ENCODE measurements at places on chromosomes 4 and X.

GRCh38 chr4:173170182-173170778, 1.7 kb downstream of the GALNT7 start:
- no peak for DNase-seq

- peak; percentile 31 for DNase-seq
Observed at GRCh38 chr4:81352446-81352835, 119.3 kb downstream of the RASGEF1B start.

DNA sequence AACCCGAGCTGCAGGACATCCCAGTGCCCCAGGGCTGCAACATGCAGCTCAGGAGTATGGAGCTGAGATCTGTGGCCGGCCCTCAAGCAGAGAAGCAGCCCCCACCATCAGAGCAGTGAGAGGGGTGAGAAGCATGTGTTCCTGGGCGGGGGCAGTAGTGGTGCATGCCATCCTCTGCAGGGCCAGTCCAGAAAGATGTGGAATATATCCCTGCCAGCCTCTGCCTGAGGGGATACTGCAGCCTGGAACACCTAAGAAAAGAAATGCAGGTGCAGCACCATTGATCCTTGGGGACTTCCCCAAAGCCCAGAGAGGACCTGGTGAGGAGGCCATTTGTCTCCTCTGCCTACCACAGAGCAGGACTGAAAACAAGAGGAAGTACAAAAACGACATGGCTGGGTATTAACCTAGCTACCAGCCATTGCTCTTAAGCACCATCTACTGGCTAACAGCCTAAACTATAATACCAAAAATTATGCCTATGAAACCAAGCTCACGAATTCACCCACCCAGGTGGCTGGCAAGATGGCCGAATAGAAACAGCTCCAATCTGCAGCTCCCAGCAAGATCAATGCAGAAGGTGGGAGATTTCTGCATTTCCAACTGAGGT, 158.8 kb downstream of the ADGRA3 start:
- peak; percentile 12 for DNase-seq

DNA sequence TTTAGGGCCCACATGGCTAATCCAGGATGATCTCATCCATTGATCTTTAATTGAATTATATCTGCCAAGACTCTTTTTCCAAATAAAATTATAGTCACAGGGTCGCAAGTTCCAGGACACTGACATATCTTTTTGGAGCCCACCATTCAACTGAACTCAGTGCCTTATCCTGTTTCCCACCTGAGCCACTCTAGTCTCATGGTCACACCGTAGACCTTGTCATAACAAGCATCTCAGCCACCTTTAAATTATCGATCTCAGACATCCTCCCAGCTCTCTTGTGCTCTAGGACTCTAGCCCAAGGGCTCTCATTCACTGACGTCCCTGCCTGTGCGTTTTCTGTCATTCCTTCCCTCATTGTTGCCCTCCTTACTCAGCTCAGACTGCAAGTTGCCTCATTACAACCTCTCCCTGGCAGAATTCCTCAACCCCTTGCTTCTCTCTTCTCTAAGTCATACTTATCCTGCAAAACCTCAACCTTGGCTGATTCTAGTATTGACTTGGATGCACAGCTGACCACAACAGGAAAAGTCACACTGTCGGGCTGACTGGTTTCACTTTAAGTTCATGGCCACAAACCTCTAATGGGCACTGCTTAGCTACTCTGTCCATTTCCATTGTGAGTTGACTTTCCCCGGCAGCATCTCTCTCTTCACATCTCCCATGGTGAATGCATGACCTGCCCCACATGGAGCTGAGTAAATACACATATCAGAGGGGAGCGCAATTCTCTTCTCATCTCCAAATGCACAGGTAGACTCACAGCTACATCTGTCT, 91.0 kb upstream of the TRIM2 start:
- no peak for DNase-seq

- no peak for DNase-seq
Observed at GRCh38 chr4:139920486-139921002, 233.4 kb downstream of the MAML3 start.

GRCh38 chr4:184548316-184548647, 73.9 kb upstream of the IRF2 start:
- DNase-seq, result no peak

- DNase-seq, result no peak
Observed at GRCh38 chrX:7088968-7089615, 58.4 kb upstream of the STS start.

- DNase-seq, result no peak
Observed at GRCh38 chr4:80045786-80046185, 27.2 kb downstream of the ANTXR2 start.

- no peak for DNase-seq
Observed at GRCh38 chr4:138751309-138751708, 264.3 kb upstream of the NOCT start.

DNA sequence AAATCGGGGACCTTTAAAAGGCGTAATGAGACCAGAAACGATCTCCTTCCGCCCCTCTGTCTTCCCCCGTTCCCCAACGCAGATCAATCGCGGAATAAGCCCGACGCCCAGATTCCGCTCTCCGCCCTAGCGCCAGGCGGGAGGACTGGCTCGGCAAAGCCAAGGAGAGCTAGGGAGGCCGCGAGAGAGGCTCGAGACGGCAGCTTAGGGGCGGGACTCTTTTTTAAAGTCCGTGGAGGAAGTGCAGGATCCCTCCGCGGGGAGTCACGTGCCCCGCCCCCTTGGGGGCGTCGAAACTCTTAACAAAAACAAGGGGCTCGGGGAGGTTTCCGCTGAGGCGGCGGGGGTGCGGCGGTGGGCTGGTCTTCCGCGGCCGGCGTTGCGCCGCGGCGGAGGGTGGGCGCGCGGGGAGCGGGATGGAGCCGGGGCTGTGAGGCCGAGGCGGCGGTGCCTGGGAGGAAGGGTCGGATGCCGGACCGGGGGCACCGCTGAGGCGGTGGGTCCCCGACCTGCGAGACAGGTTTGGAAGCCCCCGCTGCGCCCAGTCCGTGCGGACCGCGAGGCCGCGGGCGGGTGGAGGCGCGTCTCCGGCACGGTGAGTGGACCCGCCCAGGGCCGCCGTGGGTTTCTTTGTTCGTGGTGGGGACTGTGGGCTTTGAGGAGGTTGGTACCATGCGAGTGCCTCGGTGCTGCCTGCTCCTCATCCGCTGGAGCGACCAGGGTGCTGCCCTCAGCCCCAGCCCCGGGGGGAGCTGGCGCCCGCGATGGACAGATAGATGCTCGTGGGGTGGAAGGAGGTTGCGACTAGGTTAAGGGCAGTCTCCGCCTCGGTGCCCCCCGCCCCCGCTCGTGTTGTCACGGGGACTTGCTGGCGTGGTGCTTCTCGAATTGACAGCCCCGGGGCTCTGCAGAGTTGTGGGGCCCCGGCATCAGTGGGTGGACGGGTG, at the start of gene CCNG2:
CCNG2 (plus strand) TSS at position 296 of the 947 bp plus-strand sequence. CDS start 1,326 bp downstream, outside the sequence.
- DNase-seq, result peak; percentile 73

DNA sequence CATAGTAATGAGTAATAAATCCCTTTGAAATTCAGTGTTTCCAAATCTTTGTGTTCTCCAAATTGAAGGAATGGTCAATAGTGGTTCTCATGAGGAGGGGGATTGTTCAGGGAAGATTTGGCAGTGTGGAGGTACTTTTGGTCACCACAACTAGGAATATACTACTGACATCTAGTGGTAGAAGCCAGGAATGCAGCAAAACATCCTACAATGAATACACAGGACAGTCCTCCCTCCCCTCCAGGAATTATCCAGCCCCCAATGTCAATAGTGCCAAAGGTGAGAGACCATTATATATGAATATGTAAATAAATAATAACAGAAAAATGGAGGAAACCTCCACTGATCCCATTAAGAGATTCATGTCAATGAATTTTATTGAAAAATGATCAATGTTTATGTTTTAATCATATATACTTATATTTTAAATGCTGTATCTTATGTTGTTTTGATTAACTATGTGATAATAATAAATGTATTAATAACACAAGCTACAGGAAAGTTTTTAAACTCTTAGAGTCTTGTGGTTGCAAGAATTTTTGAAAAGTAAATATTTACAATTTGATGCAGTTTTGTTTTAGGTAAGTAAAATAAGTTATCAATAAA, 14.4 kb upstream of the FAM9A start:
- DNase-seq, result peak; percentile 61
